Activated CD4-positive, CD25-positive, alpha-beta regulatory T cell treated with anti-CD3 and anti-CD28 coated beads, Interleukin-2, amount 50 U/mL, for 16 hours (primary cell): ENCODE measurements at places on chromosomes 12 and 14.

- no peak for DNase-seq
These were observed 7.3 kb downstream of the STXBP6 start for GRCh38 chr14:25042362-25043299.

DNA sequence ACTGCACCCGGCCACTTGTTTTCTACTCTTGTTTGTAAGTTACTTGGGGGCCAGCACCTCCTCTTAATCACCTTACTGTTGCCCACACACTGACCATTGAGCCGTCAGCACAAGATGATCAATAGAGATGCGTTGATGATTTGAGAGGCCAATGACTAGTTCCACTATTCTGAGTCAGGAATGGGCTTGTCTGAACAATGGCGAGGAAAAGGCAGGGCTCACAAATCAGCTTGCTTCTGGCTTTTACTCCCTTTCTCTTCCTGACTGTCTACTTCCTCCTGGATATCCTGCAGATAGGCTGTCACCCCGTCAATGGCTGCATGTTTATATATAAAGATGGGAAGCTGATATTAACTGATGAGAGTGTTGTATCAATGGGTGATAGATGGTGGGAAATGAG lies 29.1 kb upstream of the HDAC7 start:
- no peak for DNase-seq

GRCh38 chr14:106277503-106277902 lies 751.1 kb downstream of the TMEM121 start:
- no peak for DNase-seq

GRCh38 chr14:38960946-38961531 lies 142.0 kb downstream of the SEC23A start:
- DNase-seq = no peak

- DNase-seq = no peak
These were observed 166.9 kb upstream of the BTG1 start for GRCh38 chr12:92312463-92312964.

DNA sequence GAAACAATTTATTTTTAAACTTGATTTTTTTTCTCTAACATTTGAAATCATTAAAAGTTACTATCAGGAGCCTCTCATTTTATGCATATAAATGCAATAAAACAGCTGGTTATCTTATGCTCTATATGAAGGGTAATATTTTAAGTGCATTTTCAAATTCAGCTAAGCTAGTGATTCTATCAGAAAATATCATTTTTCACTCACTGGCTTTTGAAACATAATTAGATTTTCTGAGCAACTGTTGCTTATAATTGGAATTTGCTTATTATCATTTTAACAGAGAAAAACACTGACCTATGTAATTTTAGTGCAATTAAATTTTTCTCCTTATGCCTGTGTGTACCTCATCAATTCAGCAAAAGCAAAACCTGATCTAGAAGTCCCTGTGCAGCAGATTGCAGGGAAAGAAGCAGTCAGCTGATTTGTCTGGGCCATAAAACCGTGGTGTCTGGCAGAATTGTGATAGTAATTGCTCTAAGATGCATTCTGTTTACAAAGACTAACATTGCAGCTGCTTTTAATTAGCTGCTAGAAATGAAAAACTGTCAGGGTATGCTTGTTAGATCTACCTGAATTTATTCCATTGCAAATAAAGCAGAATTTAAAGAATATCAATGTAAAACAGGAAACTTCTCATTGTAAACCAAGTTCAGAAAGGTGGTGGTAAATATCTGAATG lies 75.0 kb downstream of the BICD1 start:
- DNase-seq = no peak

- DNase-seq = no peak
These were observed 32.2 kb downstream of the SLC8A3 start for GRCh38 chr14:70156592-70156991.

- no peak for DNase-seq
These were observed 142.8 kb downstream of the SCARB1 start for GRCh38 chr12:124720681-124721500.

DNA sequence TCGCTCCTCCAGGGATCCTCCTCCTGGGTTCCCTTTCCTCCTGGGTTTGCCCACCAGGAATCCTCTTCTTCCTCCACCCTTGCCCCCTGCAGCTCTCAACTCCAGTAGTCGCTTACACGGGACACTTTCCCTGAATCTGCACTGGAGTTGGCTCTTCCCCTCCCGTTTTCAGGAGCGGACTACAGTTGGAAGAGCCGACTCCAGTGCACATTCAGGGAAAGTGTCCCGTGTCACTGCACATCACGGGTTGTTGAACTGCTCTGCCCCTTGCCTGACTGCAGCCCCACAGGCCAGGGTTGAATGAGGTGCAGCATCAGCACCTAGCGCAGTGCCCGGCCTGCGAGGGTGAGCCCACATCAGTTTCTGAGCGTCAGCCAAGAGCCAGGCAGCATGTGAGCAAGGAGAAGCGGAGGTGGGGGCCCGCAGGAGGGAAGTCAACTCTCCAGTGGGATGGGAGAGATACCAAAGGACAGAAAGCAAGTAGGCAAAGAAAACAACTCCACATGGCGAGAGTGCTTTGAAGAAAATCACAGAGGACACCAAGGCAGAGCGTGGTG lies 13.1 kb downstream of the RAPGEF3 start:
- no peak for DNase-seq

DNA sequence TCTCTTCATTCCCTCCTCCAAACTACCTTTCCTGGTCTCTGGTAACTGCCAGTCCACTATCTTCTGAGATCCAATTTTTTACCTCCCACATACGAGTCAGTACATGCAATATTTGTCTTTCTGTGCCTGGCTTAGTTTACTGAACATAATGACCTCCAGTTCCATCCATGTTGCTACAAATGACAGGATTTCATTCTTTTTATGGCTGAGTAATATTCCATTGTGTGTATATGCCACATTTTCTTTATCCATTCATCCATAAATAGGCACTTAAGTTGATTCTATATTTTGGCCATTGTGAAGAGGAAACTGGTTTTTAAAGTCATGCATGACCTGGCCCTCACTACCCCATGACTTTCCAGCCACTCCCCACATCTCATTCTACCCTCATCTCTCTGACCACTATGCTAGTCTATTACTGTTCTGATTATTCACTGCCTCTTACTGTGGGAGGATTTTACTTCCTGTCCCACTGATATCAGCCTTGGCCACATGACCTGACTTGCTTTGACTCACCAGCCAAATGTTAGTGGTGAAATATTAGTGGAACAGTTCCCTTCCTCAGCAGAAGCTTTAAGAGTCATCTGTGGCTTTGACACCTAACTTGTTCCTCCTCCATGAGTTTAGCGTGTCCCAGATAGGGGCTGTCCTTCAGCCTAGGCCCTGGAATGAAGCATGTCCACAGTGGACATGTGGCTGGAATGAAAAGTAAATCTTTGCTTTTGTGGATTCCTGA lies 52.2 kb downstream of the GOLGA5 start:
- DNase-seq = no peak

- DNase-seq = no peak
These were observed 13.9 kb upstream of the EGLN3 start for GRCh38 chr14:33964599-33965317.

DNA sequence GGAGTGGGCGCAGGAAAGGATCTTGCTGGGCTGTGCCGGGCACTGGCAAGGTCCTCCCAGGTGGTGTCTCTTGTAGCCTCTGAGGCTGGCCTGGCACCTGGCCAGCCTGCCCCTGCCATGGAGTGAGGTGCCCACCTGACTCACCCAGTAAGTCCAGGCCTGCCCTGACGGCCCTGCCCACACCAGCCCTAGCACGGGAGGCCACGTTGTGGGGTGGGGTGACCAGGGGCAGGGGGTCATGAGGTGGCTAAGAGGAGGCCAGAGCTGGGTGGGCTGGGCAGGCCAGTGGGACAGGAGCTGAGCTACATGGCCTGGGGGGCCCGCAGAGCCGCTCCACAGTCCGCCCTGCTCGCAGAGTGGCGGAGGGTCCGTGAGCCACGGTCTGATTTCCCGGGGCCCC lies 45.4 kb downstream of the KIF26A start:
- DNase-seq = no peak

GRCh38 chr14:46230540-46230939 lies 421.0 kb downstream of the RPL10L start:
- DNase-seq = no peak

DNA sequence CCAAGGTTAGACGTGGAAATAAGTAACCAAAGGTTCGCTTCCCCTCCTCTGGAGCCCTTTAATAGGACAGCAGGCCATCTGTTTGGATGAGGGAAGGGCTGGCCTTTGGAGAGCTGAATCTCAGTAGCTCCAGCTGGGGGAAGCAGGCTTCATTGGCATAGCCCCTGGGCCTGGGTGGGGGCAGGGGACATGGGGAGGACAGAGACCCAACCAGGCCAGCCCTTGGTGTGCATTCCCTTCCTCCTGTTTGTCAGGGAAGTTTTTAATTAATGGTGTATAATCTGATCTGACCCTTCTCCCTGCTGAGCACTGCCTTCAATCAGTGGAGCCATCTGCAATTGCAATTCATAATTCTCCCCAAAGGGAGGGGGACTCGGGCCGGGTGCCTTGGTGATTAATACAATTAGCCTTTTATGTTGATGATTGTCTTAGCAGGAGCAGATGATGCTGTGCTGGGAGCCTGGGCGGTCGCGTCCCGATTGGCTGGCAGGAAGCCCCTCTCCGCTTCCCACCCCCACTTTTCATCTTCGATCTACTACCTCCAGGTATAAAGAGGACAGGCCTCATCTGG lies 6.4 kb downstream of the AQP6 start:
- DNase-seq = no peak
